HFFc6 (cell line): ENCODE measurements at places on chromosomes 2 and 18. TPM values are rescaled to one million over a fixed set of nuclear protein-coding genes. Genes with fewer than 3 reads are reported as not detected.

DNA sequence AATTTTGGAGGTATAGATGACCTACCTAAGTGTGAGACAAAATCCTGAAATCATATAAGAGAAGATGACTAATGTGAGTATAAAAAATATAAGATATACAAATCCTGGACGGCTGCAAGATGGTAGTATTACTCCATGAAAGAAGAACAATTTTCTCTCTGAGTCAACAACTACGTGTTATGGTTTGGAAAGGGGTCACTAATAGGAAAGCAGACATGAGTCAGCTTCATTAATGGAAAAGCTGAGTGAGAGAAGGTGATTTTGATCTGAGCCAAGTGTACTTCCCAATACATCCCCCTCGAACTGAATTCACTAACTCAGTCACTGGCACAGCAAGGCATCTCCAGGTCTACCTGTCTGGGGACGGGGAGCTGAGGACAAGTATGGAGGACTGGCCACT is 20.1 kb upstream of the SELENOI start:
- DNase-seq, result peak; percentile 55
- peaks cover 29% of the 10 kb centered on the region for H3K4me1 ChIP-seq
- H3K27ac ChIP-seq, result no peak overlapping the region

TMEM200C gene
- total RNA-seq, result not detected in 3 replicates

DNA sequence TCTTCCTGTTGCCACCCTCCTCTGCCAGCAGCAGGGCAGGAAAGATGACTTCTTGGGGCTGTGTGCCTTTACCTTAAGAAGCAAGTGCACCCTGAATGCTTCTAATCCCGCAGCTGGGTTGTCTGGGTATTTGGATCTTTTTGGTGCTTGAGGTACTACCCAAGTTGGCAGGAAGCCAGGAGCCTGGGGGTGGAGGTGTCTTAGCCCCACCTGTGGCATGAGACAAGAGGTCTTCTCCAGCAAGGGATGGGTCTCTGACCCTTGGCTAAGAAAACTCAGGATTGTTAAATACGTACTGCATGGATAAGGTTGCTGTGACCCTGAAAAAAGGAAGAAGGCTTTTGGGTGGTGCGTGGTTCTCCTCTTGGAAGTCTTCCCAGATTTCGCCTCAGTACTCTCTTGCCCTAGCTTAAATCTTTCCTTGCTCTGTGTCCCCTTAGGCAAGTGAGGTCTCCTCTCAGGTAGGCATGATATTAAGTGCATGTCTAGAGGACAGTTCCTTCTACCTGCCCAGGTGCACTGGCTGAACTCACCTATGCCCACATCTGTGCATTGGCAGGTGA is 4.3 kb downstream of the HPCAL1 start:
- DNase-seq, result no peak
- H3K36me3 ChIP-seq, result no peaks in the 10 kb centered on the region
- peaks cover 21% of the 10 kb centered on the region for H3K4me1 ChIP-seq
- H3K4me3 ChIP-seq, result no peak overlapping the region

DNA sequence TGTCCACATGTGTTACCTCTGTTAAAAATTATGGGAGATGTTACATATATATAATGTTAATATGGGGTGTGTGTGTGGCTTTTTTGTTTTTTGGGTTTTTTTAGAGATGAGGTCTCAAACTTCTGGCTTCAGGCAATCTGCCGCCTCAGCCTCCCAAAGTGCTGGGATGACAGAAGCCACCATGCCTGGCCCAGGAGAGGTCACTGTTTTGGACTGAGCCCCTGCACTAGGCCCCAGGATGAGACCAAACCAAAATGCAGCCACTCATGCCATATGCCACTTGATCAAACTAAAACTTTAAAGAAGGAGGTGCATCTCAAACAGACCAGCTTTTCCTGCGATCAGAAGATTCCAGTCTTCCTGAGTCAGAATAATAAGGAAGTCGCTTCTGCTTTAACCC is 2.5 kb downstream of the ADI1 start:
- peaks cover 47% of the 10 kb centered on the region for H3K36me3 ChIP-seq
- H3K27ac ChIP-seq, result no peak overlapping the region
- no peak overlapping the region for H3K4me3 ChIP-seq
- peaks cover 33% of the 10 kb centered on the region for H3K4me1 ChIP-seq
- no peak for DNase-seq
- peaks cover under 1% of the 10 kb centered on the region for H3K27me3 ChIP-seq

DNA sequence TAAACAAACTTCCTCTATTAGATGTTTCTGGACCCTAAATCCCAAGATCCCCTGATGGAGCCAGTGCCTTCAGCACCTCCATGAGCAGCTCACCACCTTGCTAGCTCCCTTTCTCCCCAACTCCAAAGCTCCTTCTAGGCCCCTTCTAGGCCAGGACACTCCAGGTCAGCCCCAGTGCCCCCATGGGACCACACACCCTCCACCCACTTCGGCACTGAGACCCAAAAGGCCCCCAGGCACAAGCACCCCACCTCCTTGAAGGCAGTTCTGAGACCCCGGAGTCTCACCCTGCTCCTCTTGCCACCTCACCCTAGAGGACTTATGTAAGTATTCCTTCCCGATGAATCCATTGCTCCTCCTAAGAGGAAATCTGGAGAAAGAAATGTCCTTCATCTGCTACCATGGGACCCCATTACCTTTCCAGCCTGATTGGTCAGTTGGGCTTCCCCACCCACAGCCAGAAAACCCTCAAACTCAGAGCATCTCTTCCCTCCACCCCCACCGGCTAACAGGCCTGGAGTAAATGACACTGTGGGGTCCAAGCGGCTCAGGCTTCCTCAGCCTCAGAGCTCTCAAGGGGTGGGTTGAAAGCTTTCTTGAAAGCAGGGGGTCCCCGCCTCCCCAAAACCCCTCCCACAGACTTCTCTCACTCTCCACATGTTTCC is 9.8 kb upstream of the ARMC9 start:
- H3K27me3 ChIP-seq, result no peaks in the 10 kb centered on the region; the same call in 1 of the 2 replicates
- no peak overlapping the region for H3K27ac ChIP-seq
- no peaks in the 10 kb centered on the region for H3K36me3 ChIP-seq
- H3K4me3 ChIP-seq, result no peak overlapping the region
- H3K4me1 ChIP-seq, result peaks cover 29% of the 10 kb centered on the region

SCYGR4 gene
- not detected in 3 replicates for total RNA-seq

- H3K36me3 ChIP-seq, result no peaks in the 10 kb centered on the region
- peaks cover 22% of the 10 kb centered on the region for H3K27me3 ChIP-seq
- no peaks in the 10 kb centered on the region for H3K4me1 ChIP-seq
- no peak for DNase-seq
Measured at GRCh38 chr2:203835892-203836800, 31.4 kb upstream of the CTLA4 start.

DNA sequence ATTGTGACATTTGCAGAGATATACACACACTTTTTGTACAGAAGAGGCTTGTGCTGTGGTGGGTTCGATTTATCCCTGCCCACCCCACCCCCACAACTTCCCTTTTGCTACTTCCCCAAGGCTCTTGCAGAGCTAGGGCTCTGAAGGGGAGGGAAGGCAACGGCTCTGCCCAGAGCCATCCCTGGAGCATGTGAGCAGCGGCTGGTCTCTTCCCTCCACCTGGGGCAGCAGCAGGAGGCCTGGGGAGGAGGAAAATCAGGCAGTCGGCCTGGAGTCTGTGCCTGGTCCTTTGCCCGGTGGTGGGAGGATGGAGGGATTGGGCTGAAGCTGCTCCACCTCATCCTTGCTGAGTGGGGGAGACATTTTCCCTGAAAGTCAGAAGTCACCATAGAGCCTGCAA is 40.0 kb downstream of the STEAP3 start:
- DNase-seq, result no peak
- no peak overlapping the region for H3K4me3 ChIP-seq
- no peak overlapping the region for H3K27ac ChIP-seq
- H3K36me3 ChIP-seq, result no peaks in the 10 kb centered on the region
- H3K4me1 ChIP-seq, result peaks cover 21% of the 10 kb centered on the region

GRCh38 chr2:128441341-128442052 is 122.8 kb upstream of the HS6ST1 start:
- peaks cover 21% of the 10 kb centered on the region for H3K27me3 ChIP-seq
- H3K4me3 ChIP-seq, result no peak overlapping the region
- no peak overlapping the region for H3K27ac ChIP-seq
- no peak for DNase-seq
- H3K36me3 ChIP-seq, result no peaks in the 10 kb centered on the region

- H3K36me3 ChIP-seq, result no peaks in the 10 kb centered on the region
- no peak for DNase-seq
- H3K4me3 ChIP-seq, result no peak overlapping the region
- H3K27me3 ChIP-seq, result peaks cover 2% of the 10 kb centered on the region; the same call in 1 of the 2 replicates
- no peak overlapping the region for H3K27ac ChIP-seq
- no peaks in the 10 kb centered on the region for H3K4me1 ChIP-seq
Measured at GRCh38 chr2:114046866-114047435, 157.1 kb downstream of the ACTR3 start.

- H3K27ac ChIP-seq, result peak overlapping the region; percentile 88
- H3K4me1 ChIP-seq, result peaks cover 58% of the 10 kb centered on the region
- H3K4me3 ChIP-seq, result peak overlapping the region; percentile 58
- peaks cover 3% of the 10 kb centered on the region; the same call in 1 of the 2 replicates for H3K27me3 ChIP-seq
- H3K36me3 ChIP-seq, result peaks cover 30% of the 10 kb centered on the region
- peak; percentile 73 for DNase-seq
Measured at GRCh38 chr2:36650031-36650829, 46.3 kb upstream of the VIT start.

GRCh38 chr18:44771572-44771955 is 90.9 kb downstream of the SETBP1 start:
- no peaks in the 10 kb centered on the region for H3K4me1 ChIP-seq
- H3K27me3 ChIP-seq, result peaks cover 7% of the 10 kb centered on the region; the same call in 1 of the 2 replicates
- no peak overlapping the region for H3K27ac ChIP-seq
- no peak for DNase-seq

ERMN gene
- total RNA-seq, result not detected in 3 replicates

CABYR gene
- total RNA-seq, result 1.1 to 3.1 TPM (median 1.6 TPM) in 3 replicates

DNA sequence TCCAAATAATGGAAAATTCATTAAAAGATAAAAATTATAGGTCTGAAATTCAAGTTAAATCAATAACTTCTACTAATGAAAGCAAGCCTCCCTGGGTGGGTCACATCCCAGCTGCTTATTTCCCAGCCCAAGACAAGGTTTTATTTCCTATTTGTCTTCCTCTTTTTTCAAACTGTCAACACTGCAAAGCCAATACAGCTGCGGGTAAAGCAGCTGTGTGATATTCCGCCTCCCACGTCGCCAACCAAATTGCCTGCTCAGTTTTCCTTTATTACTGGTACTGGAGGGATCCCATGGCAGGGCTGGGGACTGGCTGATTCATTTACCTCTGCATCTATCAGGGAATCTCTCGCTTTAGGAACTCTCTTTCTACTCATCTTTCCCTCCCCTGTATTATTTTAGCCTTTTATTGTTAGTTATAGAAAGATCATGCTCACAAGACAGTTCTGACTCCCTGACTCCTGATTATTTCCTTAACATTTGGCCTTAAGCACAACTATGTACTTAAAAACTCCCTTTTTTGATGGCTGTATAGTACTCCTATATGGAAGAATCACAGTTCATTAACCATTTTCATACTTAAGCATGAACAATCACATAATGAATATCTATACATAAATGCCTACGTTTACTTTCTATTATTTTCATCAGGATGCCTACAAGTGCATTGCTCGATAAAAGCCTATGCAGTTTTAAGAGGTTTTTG is 253.1 kb downstream of the CDCA7 start:
- H3K27me3 ChIP-seq, result peaks cover 12% of the 10 kb centered on the region
- no peaks in the 10 kb centered on the region for H3K4me1 ChIP-seq

MALL gene
- total RNA-seq, result 30.1 to 48.7 TPM (median 46.8 TPM) in 3 replicates

DNA sequence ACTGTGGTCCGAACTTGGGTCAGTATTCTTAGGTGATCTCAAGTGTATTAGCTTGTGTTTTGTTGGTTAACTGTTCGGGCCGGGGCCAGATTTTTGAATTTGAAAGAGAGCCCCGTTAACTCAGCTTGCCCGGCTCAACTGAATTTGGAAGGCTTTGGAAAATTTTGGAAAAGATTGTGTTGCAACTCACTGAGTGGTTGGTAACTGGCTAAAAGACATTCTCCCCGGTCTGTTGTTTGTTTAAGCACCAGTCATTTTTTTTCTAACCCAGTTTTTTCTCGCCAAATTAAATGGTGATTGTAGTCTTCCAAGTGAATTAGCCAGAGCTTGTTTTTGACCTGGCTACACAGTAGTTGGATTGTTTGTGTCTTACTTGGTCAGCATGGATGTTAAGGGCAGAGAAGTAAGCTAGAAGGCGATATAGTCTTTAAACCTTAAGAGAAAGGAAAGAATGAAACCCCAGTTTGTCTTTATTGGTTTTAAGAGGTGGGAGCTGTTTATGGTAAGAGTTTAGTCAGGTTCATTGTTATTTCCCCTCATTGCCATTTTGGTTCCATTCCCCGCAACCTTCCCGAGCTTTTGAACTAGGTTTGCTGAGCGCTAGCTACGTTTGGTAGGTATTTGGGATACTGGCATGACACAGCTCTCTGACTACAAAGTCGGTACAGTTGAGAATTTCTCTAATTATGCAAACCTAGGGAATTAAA is 2.4 kb downstream of the MAP4K4 start:
- H3K4me1 ChIP-seq, result peaks cover 36% of the 10 kb centered on the region
- DNase-seq, result peak; percentile 37
- peaks cover 31% of the 10 kb centered on the region for H3K36me3 ChIP-seq
- peaks cover 3% of the 10 kb centered on the region for H3K27me3 ChIP-seq

DNA sequence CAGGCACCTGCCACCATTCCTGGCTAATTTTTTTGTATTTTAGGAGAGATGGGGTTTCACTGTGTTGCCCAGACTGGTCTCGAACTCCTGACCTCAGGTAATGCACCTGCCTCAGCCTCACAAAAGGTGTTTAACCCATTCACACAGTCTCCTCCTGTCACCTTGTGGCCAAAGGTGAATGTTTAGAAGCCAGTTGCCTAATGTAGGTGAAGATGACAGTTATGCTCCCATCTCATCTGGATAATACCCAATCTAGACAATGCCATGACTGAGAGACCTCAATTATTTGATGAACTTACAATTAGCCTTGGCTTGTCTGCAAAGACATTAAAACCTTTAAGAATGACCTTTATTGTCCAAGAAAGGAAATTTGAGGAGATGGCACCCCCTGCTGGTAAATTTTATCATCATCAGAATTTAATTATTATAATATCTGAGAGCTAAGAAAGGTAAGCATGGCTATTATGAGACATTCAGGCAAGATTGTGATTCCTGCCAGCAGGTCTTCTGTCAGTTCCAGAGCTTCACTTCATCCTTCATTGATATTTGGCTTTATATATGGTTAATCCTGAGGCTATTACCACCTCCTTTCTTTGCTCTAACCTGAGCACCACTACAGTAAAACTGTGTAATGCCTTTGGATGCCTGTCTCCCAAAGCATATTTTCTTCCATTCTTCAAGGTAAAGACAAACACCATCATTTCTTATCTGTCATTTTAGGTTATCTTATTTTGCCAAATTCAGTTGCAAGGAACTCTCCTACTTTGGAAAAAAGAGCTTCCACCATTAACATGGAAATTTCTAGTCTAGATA is 117.6 kb downstream of the FAM124B start:
- no peak overlapping the region for H3K4me3 ChIP-seq
- H3K36me3 ChIP-seq, result no peaks in the 10 kb centered on the region
- H3K4me1 ChIP-seq, result peaks cover 8% of the 10 kb centered on the region
- H3K27me3 ChIP-seq, result peaks cover 2% of the 10 kb centered on the region; the same call in 1 of the 2 replicates
- DNase-seq, result peak; percentile 28
- no peak overlapping the region for H3K27ac ChIP-seq

- H3K36me3 ChIP-seq, result peaks cover 7% of the 10 kb centered on the region
- no peak overlapping the region for H3K4me3 ChIP-seq
Measured at GRCh38 chr2:229160180-229160579, 110.9 kb downstream of the PID1 start.

EPAS1 gene
- 95.0 to 106 TPM (median 102 TPM) in 3 replicates for total RNA-seq

CFAP65 gene
- total RNA-seq, result not detected in 3 replicates

GRCh38 chr18:52750995-52751394 is 411.0 kb downstream of the DCC start:
- H3K27me3 ChIP-seq, result no peaks in the 10 kb centered on the region
- no peaks in the 10 kb centered on the region for H3K4me1 ChIP-seq
- 0 out of 2 replicates have a peak, but pooled peaks cover 4% of the 10 kb centered on the region for H3K36me3 ChIP-seq
- H3K27ac ChIP-seq, result no peak overlapping the region
- no peak for DNase-seq
- no peak overlapping the region for H3K4me3 ChIP-seq
